ENCODE measurements at places on chromosomes 12 and 14. TPM values are rescaled to one million over a fixed set of nuclear protein-coding genes. Genes with fewer than 3 reads are reported as not detected.

DBX2 gene
- total RNA-seq: not detected

SPSB2 gene
- total RNA-seq: 31.8 TPM

RNASE7 gene
- total RNA-seq: not detected

MYO1H gene
- total RNA-seq: not detected

CMKLR1 gene
- 0.05 TPM for total RNA-seq

PPP1R13B gene
- total RNA-seq: 5.2 TPM

NUP37 gene
- 60.4 TPM for total RNA-seq

SYCP3 gene
- total RNA-seq: 0.08 TPM

PLEKHH1 gene
- total RNA-seq: 2.7 TPM

Data from A549 treated with dexamethasone at 1 μM for 4 hours (cell line).